ENCODE measurements at places on chromosomes 4 and X.

DNA sequence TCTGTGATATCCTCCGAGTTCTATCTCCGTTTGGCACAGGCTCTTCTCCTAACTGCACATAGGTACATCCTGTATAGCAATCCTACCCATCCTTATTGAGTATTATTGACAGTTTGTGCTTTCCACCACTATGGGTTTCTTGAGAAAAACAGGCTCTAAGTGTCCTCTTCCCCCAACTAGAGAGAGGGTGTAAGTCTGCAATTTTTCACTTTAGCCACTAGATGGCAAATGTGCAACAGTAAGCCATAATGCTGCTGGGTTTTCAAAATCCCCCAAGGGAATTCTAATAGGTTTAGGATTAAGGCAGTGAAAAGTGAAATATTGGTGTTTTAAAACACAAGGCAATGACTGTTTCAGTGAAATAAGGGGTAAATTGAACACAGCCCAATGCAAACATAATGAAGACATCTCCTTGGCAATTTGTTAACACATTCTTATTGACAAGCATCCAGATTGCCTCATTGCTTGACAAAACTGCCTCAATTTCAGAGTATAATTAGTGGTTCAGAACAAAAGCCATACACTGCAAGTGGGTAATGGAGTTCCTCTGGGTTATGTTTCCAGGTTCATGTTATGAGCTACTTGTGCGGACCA lies 239.0 kb upstream of the HTR2C start:
- no peak for DNase-seq

- no peak for DNase-seq
These were observed 29.8 kb upstream of the SLC7A3 start for GRCh38 chrX:70960730-70961129.

DNA sequence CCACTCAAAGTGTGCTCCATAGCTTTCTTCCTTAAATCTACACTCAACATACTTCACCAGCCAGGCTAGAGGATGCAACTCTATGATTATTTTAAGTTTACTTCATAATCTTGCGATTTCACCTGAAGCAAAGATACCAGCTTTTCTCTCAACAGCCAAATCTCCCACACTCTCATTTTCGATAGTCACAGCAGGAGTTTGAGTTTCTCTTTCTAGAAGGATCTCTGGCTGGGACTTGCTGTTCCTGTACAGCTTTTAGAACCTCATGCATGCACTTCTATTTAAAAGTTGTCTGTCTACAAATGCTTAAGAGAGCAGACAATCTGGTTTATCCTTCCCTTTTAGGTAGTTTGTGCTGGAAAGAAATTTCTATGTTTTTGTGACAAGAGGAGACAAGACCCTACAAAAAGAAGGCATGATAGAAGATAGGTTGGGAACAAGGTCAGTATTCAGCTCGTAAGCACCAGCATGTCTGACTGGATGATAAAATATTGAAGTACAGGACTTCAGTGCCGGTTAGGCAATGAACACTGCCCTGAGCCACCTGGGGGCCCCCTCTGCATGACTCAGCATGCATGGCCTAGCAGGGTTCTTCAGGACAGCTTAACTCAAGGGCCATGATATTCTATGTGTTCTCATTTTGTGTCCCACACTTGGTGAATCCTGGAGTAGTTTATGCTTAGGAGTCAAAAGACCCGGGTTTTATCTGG lies 65.6 kb downstream of the ATXN3L start:
- DNase-seq, result no peak

DNA sequence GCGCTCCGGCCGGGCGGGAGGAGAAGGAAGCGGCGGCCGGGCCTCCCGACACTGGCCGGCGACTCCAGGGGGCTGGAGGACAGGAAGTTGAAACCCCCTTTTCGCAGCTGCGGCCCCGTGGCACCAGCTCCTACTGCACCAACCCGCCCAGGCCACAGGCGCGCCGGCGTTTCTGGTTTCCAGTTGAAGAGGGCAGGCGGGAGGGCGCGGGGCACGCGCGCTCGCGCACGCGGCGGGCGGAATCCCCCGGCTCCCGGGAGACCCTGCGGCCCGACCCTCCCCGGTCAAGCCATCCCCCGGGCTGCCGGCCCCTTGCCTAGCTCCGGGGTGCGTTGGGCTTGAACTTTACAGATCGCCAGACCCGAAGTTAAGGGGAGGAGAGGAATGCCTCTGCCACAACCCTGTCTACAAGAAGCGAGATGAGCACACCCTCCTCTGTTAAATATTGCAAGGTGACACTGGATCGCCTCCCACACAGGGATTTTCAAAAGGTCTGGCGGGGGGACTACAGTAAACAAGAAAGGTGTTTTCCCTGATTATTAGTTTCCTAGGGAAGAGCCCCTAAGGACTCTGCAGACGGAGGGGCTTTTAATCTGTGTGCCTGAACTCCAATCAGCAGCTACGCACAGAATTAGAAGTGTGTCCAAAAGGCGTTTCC lies 1.4 kb downstream of the ELOVL6 start:
- DNase-seq, result peak; percentile 48

DNA sequence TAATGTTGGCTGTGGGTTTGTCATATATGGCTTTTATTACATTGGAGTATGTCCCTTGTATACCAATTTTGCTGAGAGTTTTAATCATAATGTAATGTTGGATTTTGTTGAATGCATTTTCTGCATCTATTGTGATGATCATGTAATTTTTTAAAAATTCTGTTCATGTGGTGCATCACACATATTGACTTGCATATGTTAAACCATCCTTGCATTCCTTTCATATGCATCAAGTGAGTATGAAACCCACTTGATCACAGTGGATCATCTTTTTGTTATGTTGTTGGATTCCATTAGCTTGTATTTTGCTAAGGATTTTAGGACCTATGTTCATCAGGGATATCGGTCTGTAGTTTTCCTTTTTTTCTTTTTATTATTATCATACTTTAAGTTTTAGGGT lies 12.1 kb downstream of the HEPH start:
- DNase-seq, result no peak

DNA sequence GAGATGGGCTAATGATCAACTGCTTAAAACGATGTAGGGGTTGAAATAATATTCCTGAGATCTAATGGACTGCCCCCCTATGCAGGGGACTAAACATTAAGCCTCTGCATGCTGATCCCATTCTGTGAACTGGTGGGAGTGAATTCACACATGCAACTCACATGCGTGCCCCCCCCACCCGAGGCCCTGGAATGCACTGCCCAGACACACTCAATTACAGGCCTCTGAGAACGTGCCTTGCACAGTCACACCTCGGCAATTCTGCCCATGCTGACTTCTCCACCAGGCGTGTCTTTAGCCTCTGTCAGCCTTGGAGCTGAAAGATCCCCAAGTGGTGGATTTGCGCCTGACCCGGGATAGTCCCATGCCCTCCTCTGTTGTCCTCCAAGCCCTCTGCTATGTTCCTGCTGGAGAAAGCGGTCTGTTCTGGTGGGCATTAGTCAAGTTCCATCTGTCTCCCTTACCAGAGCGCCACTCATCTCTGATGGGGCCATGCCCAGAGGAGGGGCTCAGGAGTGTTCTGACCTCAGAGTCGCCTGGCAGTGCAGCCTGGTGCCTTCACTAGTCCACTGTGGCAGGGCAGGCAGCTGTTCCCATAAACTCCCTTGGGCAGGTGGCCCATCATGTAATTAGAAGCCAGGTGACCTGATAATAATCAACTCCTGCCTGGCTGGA lies 86.5 kb downstream of the DRD5 start:
- DNase-seq, result no peak

DNA sequence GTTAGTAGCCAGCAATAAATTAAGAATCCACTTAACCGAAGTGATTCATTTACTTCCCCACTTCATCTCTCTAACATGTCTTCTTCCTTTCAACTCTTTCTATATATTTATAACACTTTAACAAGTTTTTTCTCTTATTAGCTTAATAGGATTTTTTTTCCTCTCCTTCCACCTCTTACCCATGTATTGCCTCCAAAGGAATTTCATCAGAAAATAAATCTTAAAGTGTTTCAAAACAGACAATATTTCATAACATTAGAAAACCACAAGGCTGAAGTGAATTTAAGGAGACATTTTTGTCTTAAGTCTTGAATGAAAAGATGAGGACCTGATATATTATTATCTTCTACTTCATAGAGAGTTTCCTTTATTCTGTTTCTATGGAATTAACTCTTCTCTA lies 101.5 kb downstream of the PDGFC start:
- no peak for DNase-seq

DNA sequence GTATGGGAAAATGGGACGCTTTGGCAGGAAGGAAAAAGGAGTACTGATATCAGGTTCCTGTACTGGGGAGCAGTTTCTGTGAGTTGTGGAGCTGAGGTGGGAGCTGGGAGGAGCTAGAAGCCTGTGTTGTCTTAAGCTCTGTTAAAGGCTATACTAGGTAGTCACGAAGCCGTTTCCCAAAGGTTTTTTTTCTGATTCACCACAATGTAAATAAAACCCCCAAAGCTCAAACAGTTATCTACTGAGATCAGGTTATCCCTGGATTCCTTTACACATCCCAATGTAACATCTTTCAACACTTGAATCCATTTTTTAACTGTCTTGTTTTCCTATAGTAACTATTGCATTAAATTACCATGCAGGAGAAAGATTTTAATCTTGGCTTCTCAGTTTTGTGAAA lies 297.4 kb upstream of the SFRP2 start:
- no peak for DNase-seq

DNA sequence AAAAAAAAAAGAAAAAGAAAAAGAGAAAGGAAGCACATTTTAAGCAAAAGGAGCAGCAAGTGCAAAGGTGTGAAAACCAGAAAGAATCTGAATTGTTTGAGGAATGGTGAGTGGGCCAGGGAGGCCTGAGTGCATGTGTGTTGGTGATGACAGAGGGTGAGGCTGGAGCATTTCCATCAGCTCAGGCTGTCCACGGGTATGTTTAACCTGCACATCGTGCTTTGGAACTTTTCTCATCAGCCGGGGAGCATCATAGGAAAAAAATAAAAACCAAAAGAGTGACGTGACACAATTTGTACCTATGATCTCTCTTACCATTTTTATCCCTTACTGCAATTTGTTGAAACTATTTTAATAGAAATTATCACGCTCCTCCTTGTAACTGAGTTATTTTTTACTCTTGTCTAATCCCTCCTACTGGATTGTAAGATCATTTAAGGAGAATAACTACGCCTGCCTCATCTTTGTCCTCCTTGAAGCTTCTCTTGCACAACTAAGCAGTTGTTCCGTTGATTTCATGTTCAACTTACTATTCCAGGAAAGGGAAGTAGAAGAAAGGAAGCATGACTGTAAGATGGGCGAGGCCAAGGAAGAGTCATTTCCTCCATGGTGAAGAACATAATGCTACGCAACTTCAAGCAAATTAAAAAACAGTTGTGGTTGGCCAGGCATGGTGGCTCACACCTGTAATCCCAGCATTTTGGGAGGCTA lies 7.0 kb downstream of the PALLD start:
- DNase-seq, result no peak

- DNase-seq, result no peak
These were observed 13.4 kb upstream of the P2RY10 start for GRCh38 chrX:78931814-78932213.

GRCh38 chr4:70841211-70841610 lies 1.5 kb upstream of the GRSF1 start:
- no peak for DNase-seq

DNA sequence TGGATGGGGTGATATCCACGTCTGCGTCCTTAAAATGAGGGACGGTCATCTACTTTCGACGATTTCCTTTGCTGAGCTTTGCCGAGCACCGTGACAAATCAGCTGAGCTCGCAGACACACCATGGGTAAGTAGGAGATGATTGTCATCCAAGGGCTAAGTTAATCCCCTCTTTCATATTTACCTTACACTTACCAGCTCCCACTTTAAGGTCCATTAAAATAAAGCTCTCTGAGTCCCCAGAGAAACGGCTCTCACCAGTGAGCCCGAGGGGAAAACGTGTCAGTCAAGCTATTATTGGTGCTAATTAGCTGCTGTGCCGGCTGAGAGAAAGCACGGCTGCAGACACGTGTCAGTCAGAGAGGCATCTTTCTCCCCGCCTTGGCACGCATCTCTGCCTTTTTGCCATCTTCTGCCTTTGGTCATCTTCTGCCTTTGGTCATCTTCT lies 72.2 kb downstream of the CRLF2 start:
- DNase-seq, result no peak

DNA sequence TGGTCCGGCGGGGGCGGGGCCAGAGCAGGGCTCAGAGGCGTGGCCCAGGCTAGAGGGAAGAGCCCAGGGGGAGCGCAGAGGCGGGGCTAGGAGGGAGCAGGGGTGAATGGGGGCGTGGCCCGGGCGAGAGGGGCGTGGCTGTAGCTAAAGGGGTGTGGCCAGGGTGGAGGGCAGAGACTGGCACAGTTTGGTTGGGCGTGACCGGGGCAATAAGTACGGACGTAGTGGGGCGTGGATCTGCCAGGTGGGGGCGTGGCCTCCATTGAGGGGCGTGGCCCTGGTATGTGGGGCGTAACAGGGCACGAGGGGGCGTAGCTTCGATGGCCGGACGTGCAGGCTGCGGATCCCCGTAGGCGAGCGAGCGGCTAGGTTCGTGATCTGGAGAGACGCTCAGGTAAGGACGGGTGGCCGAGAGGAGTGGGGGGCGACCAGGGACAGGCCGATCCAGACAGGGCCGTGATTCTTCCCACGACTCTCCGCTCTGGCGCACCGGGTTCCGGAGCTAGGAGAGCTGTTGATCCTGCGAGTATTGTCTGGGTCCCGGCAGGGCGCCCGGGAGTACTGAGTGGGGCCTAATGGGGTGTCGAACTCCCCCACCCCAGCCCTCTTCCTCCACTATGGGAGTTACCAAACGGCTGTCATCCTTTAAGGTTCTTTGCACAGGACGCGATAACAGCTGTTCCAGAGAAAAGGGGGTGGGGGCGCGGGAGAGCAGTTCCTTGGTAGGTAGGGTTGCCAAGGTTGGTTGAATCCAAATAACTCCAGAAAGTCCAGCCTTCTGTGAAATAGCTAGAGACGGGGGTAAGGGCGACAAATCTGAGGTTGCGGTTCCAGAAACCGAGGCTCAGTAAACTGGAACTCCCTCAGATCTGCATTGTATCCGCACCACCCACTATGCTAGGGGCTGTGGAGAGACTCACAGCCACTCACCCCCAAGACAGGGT lies at the start of gene CA5B:
Gene CA5B (plus strand): TSS at position 312 of the 944 bp plus-strand sequence. CDS start 11,754 bp downstream, outside the sequence.
- peak; percentile 68 for DNase-seq

GRCh38 chr4:151674804-151675391 lies 85.9 kb downstream of the GATB start:
- peak; percentile 19 for DNase-seq

- DNase-seq, result no peak
These were observed 168.7 kb upstream of the HAND2 start for GRCh38 chr4:173698557-173699262.

DNA sequence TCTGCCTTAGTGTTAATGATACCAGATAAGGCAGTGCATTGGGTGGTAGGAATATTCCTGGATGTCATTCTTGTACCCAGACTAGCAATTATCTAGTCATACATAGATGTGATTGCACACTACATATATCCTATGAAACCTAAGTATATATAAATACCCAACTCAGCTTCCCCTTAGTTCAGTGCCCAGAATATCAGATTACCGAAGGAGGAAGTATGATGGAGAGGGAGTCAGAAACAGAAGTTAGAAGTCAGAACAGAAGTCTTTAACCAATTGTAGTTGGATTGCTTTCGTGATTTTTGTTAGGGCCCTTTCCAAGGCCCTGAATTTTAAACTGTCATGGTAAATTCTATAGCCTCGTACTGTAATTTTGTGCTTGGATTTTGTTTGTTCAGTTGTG lies 42.9 kb downstream of the MOB1B start:
- DNase-seq, result no peak

Measured in hypothalamus (tissue), 51 donors.